Aorta (tissue), 5 donors: ENCODE measurements at places on chromosomes 2 and 18.

- DNase-seq = peak; percentile 94
These were observed 571 bp upstream of the GPC1 start for GRCh38 chr2:240434728-240435456.

DNA sequence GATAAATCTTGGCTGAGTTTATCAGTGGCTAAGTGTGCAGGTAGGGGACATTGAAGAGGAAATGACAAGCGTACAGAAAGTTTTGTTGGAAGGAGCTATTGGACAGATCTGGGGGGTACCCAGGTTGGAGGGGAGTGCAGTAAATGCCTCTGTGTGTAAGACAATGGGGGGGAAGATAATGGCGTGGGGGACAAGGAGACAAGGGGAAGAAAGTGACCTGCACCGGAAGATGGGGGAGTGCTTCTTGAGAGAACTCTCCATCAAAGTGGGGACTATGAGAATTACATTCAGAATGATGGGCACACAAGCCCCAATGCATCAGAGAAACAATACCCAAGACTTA, 190.0 kb downstream of the ALPK2 start:
- DNase-seq = no peak

GRCh38 chr18:27632706-27633105, 447.6 kb upstream of the CHST9 start:
- DNase-seq = no peak

DNA sequence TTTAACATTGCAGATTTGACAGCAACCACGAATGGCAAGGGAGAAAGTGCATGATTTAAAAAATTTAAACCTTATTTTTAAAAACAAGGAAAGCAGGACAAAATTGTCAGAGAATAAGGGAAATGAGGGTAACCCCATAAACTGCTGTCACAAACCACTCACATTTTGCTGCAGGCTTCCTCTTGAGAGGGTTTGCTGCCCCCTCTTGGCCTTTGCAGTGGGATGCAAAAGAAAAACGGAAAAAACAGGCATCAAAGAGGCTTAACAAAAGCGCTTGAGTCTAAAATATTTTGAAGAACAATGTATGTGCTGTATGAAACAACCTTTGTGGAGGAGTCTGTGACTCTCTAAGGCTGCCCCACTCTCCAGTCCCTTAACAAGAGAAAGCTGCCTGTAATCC, 91.6 kb downstream of the TMX3 start:
- no peak for DNase-seq

- no peak for DNase-seq
These were observed 48.6 kb upstream of the SEC11C start for GRCh38 chr18:59090966-59091603.

- no peak for DNase-seq
These were observed 72.2 kb upstream of the BARD1 start for GRCh38 chr2:214881647-214882202.
